SK-N-SH (cell line): ENCODE measurements at places on chromosomes 16 and 17.

- no peak for DNase-seq
Measured at GRCh38 chr17:78159575-78160158, 8.7 kb upstream of the SYNGR2 start.

- DNase-seq: peak; percentile 86
Measured at GRCh38 chr16:29811896-29812665, at the start of gene PRRT2. TSS of gene PRRT2 (plus strand) at chr16:29812193. CDS start at chr16:29813055, 862 bp downstream.

DNA sequence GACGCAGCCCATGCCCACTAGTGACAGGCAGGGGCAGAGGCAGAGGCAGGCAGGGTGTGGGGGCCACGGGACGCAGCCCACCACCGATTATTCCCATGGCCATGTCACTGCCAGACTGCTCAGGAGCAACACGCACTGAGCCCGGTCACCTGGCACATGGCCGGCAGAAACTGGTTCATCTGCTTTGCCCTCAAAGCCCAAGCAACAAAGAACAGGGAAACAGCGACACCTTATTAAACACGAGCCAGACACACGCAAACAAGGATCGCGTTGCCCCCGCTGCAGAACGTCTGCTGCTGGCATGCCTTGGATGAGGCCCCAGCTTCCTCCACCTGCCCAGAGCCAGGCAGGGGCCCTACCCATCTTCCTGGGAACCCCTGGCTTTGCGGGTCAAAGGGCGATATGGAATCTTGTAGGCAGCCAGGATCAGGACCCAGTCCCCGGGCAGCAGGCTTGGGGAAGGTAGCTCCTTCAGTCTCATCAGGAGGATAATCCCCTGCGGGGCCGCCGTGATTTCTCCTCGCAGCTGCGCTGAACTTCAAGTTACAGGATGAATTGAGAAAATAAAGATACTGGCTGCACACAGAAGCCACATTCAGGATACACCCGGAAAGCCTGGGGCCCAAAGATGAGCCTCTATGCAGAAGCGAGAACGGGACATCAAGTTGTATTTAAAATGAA, 4.8 kb downstream of the TBC1D16 start:
- no peak for DNase-seq

DNA sequence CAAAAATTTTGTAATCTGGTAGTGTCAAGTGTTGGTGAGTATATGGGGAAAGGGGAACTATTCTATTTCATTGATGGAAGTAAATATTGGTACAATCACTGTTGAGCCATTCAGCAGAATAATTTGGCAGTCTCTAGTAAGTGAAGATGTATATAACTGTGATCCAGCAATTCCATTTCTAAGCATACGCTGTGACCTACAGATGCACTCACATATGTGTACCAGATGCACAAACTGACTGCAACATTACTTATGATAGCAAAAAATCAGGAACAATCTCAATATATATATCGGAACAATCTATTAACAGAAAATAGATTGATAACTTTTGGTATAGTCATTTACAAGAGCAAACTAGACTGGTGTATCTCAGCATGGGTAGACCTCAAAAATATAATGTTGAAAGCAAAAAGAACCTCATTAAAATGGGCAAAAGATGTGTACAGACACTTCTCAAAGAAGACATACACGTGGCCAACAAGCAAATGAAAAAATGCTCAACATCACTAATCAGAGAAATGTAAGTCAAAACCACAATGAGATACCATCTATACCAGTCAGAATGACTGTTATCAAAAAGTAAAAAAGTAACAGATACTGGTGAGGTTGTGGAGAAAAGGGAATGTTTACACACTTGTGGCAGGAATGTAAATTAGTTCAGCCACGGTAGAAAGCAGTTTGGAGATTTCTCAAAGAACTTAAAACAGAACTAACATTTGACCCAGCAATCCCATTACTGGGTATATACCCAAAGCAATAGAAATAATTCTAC, 20.7 kb downstream of the ADAP2 start:
- no peak for DNase-seq

GRCh38 chr17:83161298-83162034, 82.1 kb downstream of the METRNL start:
- DNase-seq: no peak

DNA sequence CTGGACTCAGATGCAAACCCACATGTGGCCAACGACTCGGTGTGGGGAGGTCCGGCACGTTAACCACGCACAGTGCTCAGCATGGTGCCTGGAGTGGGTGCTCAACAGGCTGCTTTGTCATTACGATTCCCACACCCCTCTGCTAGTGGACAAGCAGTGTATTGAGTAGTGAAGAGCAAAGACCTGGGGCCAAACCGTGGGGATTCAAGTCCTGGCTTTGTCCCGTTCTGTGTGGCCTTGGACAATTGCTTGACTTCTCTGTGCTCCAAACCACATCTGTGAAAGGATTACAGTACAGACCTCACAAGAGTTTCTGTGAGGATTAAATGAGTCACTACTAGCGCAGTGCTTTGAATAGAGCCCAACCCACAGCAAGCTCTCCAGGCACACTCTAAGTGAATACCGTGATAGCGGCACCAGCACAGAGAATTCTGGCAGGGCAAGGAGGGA, 33.8 kb downstream of the TRPV2 start:
- DNase-seq: no peak

DNA sequence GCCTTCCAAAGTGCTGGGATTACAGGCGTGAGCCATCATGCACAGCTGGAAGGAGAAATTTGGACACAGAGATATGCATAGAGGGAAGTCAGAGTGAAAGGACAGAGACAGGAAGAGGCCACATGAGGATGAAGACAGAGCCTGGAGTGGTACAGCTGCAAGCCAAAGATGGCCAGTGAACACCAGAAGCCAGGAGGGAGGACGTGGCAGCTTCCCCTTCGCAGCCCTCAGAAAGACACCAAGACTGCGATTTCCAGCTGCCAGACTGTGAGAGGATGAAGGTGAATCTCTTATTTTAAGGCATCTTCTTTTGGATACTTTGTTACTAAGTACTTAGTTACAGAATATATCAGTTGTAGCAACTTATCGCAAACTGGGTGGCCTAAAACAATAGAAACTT, 60.5 kb upstream of the PLCG2 start:
- no peak for DNase-seq

DNA sequence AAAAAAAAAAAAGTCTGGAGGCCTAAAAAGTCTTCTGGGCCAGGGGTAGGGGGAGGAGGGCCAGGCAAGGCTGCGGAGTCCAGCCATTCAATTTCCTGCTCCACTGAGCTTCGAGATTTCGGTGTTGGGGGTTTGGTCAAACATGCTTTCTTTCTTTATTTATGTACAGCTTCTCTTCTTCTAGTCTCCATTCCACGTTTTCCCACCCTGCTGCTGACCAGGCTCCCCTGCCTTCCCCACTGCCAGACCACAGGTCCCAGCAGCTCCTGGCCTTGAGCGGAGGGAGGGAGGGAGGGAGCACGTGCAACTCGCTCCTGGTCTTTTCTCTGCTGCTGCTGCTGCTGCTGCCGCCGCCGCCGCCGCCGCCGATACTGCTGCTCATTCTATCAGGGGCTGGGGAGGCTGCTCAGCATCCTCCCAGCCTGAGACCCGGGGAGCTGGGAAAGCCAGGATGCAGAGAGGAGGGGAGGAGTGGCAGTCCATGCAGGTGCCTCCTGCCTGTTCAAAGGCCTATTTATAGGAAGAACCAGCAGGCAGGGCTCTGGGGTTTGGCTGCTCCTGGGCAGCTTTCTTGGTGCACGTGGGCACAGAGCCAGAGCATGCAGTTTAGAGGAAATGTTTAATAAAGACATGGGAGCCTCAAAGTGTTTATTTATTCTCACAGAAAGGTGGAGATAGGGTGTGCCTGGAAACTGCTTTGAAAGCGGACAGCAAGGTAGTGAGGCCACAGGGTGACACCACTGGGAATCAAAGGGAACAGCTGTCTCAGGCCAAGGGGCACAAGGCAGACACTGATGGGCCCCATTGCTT, 23.4 kb upstream of the ZFHX3 start:
- peak; percentile 86 for DNase-seq

GRCh38 chr17:56150649-56151048, 2.6 kb upstream of the ANKFN1 start:
- no peak for DNase-seq

DNA sequence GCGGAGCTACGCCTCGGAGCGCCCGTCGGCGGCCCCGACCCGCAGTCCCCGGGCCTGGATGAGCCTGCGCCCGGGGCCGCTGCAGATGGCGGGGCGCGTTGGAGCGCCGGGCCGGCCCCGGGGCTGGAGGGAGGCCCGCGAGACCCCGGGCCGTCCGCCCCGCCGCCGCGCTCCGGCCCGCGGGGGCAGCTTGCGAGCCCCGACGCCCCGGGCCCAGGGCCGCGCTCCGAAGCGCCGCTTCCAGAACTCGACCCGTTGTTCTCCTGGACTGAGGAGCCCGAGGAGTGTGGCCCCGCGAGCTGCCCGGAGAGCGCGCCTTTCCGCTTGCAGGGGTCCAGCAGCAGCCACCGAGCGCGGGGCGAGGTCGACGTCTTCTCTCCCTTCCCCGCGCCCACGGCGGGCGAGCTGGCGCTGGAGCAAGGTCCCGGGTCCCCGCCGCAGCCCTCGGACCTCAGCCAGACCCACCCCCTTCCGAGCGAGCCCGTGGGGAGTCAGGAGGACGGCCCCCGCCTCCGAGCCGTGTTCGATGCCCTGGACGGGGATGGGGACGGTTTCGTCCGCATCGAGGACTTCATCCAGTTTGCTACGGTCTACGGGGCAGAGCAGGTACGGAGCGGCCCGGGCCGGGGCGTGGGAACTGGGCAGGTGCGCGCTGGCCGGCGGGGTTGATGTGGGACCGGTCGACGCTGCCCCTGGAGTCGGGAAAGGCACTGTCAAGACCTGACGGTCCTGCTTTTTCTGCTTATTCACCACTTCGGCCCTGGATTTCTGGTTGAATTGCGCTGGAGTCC, 861 bp downstream of the RAB11FIP3 start:
- DNase-seq: peak; percentile 70

DNA sequence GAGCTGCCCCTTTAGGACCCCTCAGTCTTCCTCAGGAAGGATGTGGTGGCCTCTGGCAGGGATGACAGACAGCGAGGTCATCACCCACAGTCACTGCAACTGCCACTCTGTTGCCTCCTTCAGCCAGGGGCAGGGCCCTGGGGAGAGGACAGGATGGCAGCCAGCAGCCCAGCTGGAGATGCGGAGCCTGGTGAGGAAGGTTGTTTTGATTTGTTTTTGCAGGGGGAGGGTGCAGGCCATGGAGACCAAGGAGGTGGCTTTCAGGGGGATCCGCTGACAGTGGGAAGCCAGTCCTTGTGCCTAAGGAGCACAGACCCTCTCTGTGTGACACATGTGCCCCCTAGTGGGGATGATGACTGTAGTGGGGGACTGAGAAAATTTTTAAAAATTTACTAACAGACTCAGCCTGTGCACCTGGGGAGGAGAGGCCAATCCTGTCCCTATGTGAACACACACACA, 7.4 kb downstream of the PRCD start:
- peak; percentile 83 for DNase-seq

- DNase-seq: no peak
Measured at GRCh38 chr17:80264205-80265075, 3.8 kb downstream of the RNF213 start.

DNA sequence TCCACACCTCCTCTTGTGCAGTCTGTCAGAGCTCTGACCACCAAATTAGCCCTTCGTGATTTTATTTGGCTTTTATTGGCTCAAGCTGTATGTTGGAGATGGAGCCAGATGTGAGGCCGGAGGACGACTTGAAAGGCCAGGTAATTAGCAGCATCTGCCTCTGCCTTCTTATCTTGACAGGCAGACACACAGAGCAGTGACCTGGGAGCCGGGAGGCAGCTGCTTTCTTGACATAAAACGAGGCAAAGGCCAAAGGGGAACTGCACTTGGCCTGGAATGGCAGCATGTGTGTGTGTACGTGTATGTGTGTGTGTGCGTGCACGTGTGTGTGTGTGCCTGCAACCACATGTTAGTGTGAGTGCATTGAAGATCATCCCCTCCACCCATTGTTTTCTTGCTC, 56.9 kb upstream of the BRD7 start:
- DNase-seq: peak; percentile 74

DNA sequence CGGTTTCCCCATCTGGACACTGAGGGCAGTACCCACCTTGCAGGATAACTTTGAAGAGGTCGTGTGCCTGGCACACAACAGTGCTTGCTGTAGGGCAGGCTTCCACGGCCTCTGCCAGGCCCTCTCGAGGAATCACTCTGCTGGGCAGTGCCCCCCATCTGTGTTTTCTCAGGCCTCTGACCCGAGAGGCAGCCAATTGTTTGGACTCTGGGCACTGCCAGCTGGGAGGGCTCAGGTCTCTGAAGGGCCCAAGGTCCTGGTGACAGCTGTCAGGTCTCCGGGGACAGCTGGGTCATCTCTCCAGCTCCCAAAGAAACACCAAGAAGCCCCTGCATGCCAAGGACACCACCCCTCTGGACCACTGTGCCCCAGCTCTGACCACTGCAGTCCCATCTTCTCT, 1.0 kb upstream of the RAB26 start:
- DNase-seq: no peak

DNA sequence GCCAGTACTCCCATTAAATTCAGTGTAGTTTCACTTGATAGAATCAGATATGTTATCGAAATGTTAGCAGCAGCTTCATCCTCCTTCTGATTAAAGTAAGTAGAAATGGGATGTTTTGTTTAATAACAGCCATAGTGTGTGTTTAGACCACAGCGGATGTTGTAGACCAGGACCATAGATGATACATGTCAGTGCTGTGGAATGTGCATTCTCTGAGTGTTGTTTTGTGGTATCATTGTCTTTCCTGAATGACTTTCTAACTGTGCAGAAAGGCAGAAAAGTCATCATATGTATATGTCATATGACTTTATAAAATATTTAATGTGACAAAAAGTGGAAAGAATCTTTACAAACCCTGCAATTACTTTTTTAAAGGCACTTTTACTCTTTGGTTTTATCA, 55.6 kb downstream of the CYLD start:
- DNase-seq: no peak

DNA sequence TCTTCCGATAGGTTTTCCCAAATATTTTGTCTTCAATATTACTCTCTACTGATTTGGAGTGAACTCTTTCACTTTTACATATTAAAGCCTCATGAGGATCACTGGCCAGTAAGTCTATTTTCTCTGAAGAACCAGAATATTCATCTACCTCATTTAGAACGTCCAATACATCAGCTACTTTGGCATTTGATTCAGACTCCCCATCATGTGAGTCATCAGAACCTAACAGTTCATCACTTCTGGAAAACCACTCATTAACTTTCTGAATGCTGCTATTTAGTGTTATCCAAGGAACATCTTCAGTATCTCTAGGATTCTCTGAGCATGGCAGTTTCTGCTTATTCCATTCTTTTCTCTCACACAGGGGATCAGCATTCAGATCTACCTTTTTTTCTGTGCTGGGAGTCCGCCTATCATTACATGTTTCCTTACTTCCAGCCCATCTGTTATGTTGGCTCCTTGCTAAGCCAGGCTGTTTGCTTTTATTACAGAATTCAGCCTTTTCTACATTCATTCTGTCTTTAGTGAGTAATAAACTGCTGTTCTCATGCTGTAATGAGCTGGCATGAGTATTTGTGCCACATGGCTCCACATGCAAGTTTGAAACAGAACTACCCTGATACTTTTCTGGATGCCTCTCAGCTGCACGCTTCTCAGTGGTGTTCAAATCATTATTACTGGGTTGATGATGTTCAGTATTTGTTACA, 30.9 kb downstream of the BRCA1 start:
- no peak for DNase-seq
